ENCODE measurements at places on chromosomes 4 and X.
A peak's percentile ranks its signal among the peaks of the same experiment; 100 is the strongest.

- DNase-seq, result no peak
Observed at GRCh38 chrX:91434351-91435168, at the start of gene PABPC5. Gene PABPC5 (plus strand): TSS chrX:91434839. CDS start chrX:91435578, 739 bp downstream.

- DNase-seq, result no peak
Observed at GRCh38 chr4:153420361-153420760, 45.8 kb upstream of the TMEM131L start.

- DNase-seq, result no peak
Observed at GRCh38 chrX:153974003-153974725, 1.6 kb downstream of the TMEM187 start.

DNA sequence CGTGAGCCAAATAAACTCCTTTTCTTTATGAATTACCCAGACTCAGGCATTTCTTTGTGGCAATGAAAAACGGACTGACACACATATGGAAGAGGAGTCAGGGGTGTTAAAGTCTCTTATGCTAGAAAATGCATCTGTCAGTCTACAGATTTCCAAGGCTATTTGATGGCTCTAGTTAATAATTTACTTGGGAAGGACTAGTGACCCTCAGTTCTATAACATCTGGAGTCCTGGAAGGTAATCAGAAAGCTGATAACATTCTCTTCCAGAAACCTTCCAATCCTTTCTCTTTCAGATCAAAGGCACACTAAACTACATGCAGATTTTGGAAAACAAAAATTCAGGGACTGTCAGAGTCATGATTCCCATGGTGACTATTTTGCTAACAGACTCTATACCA, 142.0 kb upstream of the TEX13D start:
- DNase-seq, result no peak

DNA sequence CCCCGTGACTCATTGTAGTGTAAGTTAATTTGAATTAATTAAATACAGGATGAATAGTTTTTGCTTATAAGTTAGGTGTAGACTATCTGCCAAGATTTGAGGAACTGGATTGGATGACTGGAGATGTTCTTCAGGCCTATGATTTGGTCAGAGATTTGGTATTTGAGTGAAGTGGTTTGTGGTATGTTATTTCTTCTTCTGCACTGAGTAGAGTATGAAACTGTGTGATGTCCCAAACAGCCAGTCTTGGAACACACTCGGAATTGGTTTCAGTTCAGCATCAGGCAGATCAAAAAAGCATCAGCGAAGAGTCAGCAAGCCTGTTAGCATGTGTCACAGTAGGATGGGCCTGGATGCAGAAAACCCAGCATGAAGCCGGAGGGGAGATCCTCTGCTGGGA, 294.1 kb downstream of the ARHGAP10 start:
- DNase-seq, result no peak

DNA sequence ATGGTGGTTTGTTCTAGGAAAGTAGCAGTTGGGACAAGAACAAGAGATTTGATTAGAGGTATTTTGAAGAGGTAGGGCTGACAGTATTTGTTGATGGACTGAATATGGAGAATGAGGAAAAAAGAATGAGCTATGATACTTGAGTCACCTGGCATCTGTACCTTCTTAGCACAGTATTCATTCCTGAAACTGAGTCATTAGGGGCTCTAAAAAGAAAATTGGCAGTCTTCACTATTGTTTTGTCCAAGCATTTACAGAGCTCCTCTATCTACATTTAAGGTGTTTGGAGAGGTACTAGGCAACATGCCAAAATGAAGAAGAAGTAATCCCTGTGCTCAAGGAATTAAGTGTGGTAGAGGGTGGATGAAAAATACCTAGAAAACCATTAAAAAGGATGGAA, 165.8 kb downstream of the SHROOM4 start:
- DNase-seq, result no peak

GRCh38 chrX:45807572-45808425, 607.1 kb upstream of the DIPK2B start:
- no peak for DNase-seq

DNA sequence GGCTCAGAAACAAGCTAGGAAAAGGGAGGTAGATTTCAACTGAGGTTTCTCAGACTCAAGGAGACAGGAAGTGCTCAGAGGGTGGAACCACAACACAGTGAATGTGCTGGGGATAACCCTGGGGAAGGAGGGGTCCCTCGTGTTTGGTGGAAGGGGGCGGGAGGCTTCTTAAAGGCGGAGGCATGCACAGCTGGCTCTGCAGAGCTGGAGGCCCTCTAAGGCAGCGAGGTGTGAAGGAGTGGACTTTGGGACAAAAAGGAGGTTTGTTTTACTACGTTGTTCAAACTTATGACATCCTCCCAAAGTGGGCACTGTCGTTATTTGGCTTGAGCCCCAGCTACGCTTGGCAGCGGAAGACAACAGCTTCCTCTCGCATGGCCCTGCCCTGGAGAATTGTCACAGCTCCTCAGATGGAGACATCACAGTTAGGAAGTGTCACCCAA, 21.7 kb upstream of the MTM1 start:
- DNase-seq, result no peak

DNA sequence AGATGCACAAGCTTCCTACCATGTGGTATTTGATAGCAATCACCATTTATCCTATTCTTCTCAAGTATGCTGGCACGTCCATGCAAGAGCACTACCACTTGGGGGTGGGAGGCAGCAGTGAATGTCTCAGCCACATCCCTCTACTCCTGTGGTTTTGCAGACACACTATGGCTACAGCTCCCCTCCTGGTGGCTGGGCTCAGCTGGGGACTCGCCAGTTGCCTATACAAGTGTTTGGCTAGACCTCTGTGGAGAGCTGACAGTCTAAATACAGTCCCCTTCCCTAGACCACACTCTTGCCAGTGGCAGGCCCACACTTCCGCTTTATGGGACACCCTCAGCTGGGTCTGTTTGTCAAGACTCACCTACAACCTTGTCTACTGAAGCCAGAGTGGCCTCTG, 53.2 kb downstream of the ADGRA3 start:
- DNase-seq, result no peak

- no peak for DNase-seq
Observed at GRCh38 chr4:113131136-113131535, 81.7 kb downstream of the ANK2 start.

DNA sequence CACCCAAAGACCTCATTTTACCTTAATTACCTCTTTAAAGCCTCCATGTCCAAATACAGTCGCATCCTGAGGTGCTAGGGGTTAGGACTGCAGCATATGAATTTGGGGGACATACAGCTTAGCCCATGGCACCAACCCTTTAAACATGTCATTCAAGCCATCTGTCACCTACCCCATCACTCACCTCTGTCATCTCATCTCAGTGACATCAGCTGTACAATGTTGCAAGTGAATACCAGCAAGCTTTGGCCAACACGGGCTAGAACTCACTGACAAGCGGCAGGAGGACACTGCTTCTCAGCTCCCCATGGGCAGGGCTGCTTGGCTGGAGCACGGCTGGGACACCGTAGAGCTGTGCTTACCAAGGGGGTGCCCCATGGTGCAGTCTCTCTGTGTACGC, 107.5 kb downstream of the STK32B start:
- no peak for DNase-seq

- no peak for DNase-seq
Observed at GRCh38 chrX:574251-574650, 56.3 kb upstream of the SHOX start.

DNA sequence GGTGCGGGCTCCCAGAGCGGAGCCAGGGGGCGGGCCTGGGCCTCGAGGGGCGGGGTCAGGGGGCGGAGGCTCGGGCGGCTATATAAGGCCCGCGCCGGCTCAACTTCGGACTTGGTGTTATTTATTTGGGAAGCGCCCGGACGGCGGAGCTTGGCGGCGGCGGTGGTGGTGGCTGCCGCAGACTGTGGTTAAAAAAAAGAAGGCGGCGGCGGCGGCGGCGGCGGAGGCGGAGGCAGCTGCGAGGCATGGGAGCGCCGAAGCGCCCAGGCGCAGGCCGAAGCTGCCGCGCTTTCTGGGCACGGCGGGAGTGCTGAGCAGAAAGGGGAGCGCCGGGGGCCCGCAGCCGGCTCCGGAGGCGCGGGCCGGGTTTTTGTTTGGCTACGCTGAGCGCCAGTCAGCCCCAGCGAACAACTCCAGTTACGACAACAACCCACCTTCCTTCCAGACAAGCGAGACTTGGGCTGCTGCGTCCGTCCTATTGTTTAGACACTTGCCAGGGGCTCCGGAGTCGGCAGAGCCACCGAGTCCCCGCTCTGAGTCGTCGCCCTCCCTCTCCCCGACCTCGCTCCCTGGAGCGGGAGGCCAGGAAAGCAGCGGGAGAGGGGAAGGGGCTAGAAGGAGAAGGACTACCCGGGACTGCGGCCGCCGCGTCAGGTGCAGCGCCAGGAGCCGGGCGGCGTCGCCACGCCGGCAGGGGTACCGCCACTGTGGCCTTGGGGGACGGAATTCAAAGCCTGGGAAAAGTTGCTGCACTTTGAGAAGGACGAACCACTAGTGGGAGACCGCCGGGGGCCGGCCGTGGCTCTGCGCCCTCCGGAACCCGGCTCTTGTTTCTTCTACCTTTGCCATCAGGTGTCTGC, at the start of gene SLIT2:
TSS of gene SLIT2 (plus strand) at position 110 of the 860 bp plus-strand sequence. CDS start 1,911 bp downstream, outside the sequence.
- DNase-seq, result peak; percentile 19

- no peak for DNase-seq
Observed at GRCh38 chr4:189049682-189050081, 891.0 kb upstream of the FRG1 start.

DNA sequence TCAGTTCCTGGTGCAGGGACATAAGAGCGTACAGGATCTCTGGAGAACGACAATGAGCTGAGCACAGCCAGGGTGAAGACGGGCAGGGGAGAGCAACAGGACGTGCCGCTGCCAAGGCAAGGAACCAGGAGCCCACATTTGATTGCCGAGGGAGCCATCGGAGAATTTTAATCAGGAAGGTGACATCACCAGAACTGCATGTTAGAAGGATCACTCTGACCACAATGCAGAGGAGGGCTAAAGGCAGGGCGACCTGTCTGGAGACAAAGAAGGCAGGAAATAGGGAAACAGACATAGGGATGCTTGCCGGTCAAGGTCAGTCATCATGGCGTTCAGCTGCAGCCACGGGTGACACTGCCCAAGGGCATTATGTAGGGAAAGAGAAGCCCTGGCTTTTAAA, 81.4 kb downstream of the RBM47 start:
- DNase-seq, result no peak

- DNase-seq, result no peak
Observed at GRCh38 chrX:41556958-41557357, 109.8 kb downstream of the NYX start.

DNA sequence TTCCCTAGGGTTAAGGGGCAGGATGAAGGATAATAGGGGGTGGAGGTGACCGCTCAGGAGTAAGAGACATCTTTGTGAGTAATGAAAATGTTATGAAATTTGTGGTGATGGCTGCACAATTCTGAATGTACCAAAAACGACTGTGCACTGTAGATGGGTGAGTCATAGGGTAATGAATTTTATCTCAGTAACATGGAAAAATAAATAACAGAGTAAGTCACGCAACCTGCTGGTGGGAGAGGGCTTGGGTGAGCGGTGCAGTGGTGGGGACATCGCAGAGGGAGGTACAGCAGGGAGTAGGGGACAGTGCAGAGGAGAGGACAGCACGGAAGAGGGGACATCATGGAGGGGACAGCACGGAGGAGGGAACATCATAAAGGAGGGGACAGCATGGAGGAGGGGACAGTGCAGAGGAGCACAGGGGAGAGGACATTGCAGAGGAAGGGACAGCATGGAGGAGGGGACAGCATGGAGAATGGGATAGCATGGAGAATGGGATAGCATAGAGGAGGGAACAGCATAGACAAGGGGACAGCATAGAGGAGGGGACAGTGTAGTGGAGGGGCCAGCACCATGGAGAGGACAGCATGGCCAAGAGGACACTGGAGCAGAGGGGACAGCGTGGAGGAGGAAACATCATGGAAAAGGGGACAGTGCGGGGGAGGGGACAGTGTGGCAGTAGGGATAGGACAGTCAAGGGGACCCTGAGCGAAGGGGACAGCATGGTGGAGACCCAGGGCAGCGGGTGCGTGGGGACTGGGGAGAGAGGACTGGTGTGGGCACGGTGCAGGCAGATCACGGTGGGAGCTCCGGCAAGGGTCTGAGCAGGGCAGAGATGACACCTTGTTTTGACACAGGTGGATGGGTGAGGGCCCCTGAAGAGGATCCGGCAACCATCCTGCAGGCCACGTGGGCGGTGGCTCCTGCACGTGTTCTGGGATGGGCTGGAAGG, 68.5 kb upstream of the MXD4 start:
- peak; percentile 5 for DNase-seq

DNA sequence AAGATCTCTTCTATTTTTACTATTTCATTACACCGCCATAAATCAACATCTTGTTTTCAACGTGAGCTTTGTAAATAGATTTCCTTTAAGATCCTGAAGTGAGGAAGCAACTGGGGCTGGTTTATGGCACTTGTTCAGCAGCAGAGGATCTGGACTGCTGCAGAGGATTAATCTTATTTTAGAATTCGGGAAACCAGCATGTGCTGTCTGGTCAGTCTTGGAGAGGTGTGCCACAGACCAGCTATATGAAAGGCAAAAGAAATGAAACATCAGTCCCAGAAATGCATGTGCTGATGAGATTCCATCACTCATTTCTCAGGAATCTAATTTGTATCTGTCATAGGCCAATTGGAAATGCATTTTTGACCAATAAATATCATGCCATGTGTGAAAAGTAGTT, 23.4 kb downstream of the PRDM8 start:
- no peak for DNase-seq

GRCh38 chr4:25161593-25161950, 1.3 kb upstream of the SEPSECS start:
- no peak for DNase-seq

- DNase-seq, result no peak
Observed at GRCh38 chrX:1093586-1094421, 118.6 kb downstream of the CRLF2 start.

DNA sequence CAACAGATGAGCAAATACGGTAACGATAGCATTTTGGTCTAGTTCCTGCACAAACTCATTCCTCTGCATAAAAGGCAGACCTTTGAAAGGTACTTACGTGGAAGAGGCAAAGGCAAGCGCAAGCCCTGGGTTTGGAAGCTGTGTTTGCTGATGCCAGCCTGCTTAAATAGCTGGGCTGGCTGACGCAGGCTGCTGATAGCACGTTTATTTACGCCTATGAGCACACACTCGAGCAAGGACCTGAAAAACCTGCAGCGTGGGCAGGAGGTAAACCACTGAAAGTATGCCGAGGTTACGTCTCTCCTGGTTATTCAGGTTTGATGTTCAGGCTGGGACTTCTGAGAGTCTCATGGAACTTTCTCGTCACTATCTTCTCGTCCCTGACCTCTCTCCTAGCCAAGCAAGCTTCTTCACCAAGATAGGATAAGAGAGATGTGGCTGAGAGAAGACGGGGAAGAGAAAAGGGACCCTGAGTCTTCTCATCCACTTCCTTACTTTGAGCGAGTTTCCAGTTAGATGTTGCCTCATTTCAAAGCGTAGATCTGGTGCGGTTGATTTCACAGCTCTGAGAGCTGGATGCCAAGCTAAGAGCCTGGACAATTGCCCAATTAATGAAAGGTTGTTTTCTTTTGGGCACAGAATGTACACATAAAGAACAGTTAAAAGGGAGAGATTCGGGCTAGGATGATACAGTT, at the start of gene HOPX:
TSS of gene HOPX (minus strand) at position 139 of the 695 bp plus-strand sequence. CDS start 23,480 bp downstream, outside the sequence.
- peak; percentile 70 for DNase-seq

- DNase-seq, result no peak
Observed at GRCh38 chrX:24874604-24875247, 141.0 kb downstream of the ARX start.

All from NCI-H460 (cell line).